ENCODE measurements at places on chromosomes 5 and 9. TPM values are rescaled to one million over a fixed set of nuclear protein-coding genes. Genes with fewer than 3 reads are reported as not detected.

GRCh38 chr5:59786334-59786805 is 107.2 kb downstream of the PDE4D start:
- DNase-seq = no peak
- peaks cover 7% of the 10 kb centered on the region for H3K4me1 ChIP-seq
- H3K27me3 ChIP-seq = no peaks in the 10 kb centered on the region
- no peaks in the 10 kb centered on the region for H3K36me3 ChIP-seq

DNA sequence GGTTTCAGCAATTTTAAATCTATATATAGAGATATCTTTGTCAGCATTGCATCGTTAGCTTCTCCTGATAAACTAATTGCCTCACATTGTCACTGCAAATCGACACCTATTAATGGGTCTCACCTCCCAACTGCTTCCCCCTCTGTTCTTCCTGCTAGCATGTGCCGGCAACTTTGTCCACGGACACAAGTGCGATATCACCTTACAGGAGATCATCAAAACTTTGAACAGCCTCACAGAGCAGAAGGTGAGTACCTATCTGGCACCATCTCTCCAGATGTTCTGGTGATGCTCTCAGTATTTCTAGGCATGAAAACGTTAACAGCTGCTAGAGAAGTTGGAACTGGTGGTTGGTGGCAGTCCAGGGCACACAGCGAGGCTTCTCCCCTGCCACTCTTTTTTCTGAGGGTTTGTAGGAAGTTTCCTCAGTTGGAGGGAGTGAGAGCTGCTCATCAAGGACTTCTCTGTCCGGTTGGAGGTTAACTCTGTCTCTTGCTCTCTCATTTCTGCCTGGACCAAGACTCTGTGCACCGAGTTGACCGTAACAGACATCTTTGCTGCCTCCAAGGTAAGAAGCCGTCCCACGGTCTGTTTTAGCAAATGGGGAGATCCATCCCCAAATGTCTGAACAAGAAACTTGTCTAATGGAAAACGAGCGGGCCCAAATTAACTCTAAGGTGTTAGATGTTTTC is at the start of gene IL4:
Gene IL4 (plus strand): TSS at position 51 of the 692 bp plus-strand sequence. CDS start 62 bp downstream, at position 113.
- H3K4me1 ChIP-seq = no peaks in the 10 kb centered on the region
- no peak within 1 kb of the TSS for H3K27ac ChIP-seq
- no peak for DNase-seq
- H3K4me3 ChIP-seq = no peak within 1 kb of the TSS
- H3K36me3 ChIP-seq = no peaks in the 10 kb centered on the region
- no peaks in the 10 kb centered on the region for H3K27me3 ChIP-seq

DNA sequence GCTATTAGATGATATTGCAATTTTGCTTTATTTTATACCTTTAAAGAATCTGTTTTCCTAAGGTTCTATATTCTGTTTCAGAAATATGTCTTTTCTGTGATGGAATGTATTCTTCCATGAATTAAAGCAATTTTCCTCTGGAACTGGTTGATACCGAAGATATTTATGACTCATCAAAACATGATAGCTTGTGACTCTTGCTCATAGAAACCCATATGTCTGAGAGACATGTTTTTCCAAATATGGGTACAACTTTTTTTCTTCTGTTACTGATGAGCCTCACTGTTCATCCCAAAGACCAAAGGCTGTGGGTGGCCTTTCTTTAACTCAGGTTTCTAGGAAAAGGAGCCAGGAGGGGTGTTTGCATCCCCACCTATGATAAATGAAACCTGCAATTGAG is 126.1 kb upstream of the PAPPA start:
- peaks cover 3% of the 10 kb centered on the region for H3K4me1 ChIP-seq
- H3K4me3 ChIP-seq = no peak overlapping the region
- no peaks in the 10 kb centered on the region for H3K27me3 ChIP-seq
- H3K27ac ChIP-seq = no peak overlapping the region

GRCh38 chr5:61180886-61181285 is 18.6 kb upstream of the SMIM15 start:
- H3K4me1 ChIP-seq = no peaks in the 10 kb centered on the region
- H3K27me3 ChIP-seq = no peaks in the 10 kb centered on the region
- H3K27ac ChIP-seq = no peak overlapping the region
- DNase-seq = no peak
- no peaks in the 10 kb centered on the region for H3K36me3 ChIP-seq
- H3K4me3 ChIP-seq = no peak overlapping the region

- no peaks in the 10 kb centered on the region for H3K36me3 ChIP-seq
- H3K4me3 ChIP-seq = no peak overlapping the region
- no peak for DNase-seq
- H3K27me3 ChIP-seq = no peaks in the 10 kb centered on the region
- no peak overlapping the region for H3K27ac ChIP-seq
- H3K4me1 ChIP-seq = no peaks in the 10 kb centered on the region
These were observed 1808.8 kb upstream of the ACO1 start for GRCh38 chr9:30575691-30576090.

DNA sequence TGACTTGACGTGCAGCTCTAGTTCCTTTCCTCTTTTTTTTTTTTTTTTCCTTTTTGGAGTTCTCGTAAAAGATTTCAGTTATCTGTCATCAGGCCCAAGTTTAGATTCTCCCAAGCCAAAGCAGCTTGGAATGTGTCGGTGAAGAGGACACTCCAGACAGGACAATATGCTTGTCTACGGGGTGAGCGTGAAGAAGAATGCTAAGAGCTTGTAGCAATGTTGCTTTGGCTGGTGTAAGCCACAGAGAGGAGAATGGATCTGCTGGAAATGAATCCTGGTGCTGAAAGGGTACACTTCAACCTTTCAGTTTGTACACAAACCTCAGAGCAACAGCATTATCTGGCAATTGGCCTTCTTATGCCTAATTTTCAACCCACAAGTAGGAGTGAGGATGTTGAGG is 92.4 kb downstream of the ISL1 start:
- no peak overlapping the region for H3K4me3 ChIP-seq
- DNase-seq = no peak
- no peaks in the 10 kb centered on the region for H3K4me1 ChIP-seq
- no peaks in the 10 kb centered on the region for H3K27me3 ChIP-seq
- H3K36me3 ChIP-seq = no peaks in the 10 kb centered on the region

- peak; percentile 11 for DNase-seq
- no peak overlapping the region for H3K4me3 ChIP-seq
- peak overlapping the region; percentile 5 for H3K27ac ChIP-seq
- H3K36me3 ChIP-seq = peaks cover 24% of the 10 kb centered on the region
- no peaks in the 10 kb centered on the region for H3K4me1 ChIP-seq
These were observed 82.0 kb downstream of the ADGRV1 start for GRCh38 chr5:90640484-90641059.

DNA sequence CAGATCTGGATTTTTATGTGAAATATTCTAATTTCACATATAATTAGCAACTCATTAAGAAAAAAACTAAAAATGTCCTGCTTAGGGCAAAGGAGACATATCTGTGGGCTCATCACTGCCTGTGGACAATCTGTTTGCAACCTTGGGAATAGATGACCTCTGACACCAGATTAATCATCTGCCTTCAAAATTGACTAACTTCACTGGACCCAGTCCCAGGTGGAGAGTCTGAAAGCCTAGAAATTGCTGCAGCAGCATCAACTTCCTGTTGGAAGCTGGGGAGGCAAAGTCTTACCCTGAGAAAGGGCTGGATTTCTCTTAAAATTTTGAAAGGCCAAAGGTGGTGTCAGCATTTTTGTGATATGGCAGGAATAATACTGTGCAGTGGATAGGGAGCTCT is 76.3 kb upstream of the TNC start:
- no peaks in the 10 kb centered on the region for H3K27me3 ChIP-seq
- DNase-seq = no peak
- peaks cover 29% of the 10 kb centered on the region for H3K4me1 ChIP-seq
- H3K36me3 ChIP-seq = peaks cover 7% of the 10 kb centered on the region
- H3K27ac ChIP-seq = no peak overlapping the region
- H3K4me3 ChIP-seq = no peak overlapping the region

- H3K36me3 ChIP-seq = no peaks in the 10 kb centered on the region
- H3K27ac ChIP-seq = no peak overlapping the region
- peaks cover 7% of the 10 kb centered on the region for H3K4me1 ChIP-seq
- no peaks in the 10 kb centered on the region for H3K27me3 ChIP-seq
These were observed 49.2 kb upstream of the NEK6 start for GRCh38 chr9:124208571-124208970.

DNA sequence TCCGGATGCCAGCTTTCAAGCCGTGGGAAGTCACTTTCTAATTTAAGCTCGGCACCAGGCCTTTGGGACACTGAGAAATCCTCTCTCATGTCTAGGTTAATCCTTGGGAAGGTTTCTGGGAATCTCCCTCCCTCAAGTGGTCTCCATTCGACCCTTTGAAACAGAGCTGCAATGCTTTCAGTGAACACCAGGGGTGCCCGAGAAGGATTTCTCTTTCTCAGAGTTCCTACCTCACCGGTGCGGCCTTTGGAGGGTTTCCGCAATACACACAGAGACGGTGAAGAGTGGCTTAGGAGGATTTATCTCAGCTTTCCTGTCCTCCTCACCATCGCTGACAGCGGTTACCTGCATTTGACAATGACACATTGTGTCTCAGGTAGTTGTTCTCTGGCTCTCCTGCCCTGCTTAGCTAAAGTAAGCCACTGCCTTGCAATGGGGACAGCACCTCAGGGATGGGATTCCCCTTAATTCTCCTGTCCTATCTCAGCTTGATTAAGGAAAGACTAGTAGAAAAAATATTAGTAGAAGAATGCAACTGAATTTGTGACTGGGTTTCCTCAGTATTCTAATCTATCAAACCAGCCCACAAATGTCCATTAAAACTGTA is 180.6 kb downstream of the GABRG2 start:
- H3K4me3 ChIP-seq = no peak overlapping the region
- no peak overlapping the region for H3K27ac ChIP-seq
- no peaks in the 10 kb centered on the region for H3K4me1 ChIP-seq
- peak; percentile 48 for DNase-seq
- H3K36me3 ChIP-seq = no peaks in the 10 kb centered on the region
- no peaks in the 10 kb centered on the region for H3K27me3 ChIP-seq

GRCh38 chr5:172561151-172561550 is 79.9 kb upstream of the NEURL1B start:
- H3K4me1 ChIP-seq = peaks cover 27% of the 10 kb centered on the region
- H3K36me3 ChIP-seq = no peaks in the 10 kb centered on the region
- H3K27me3 ChIP-seq = no peaks in the 10 kb centered on the region

- peak; percentile 40 for DNase-seq
- H3K36me3 ChIP-seq = no peaks in the 10 kb centered on the region
- no peaks in the 10 kb centered on the region for H3K4me1 ChIP-seq
- H3K27me3 ChIP-seq = no peaks in the 10 kb centered on the region
- no peak overlapping the region for H3K4me3 ChIP-seq
These were observed 79.1 kb downstream of the UGCG start for GRCh38 chr9:111975709-111976108.

GRCh38 chr5:103057208-103058130 is 62.5 kb downstream of the GIN1 start:
- no peaks in the 10 kb centered on the region for H3K36me3 ChIP-seq
- no peak for DNase-seq
- no peak overlapping the region for H3K27ac ChIP-seq
- H3K27me3 ChIP-seq = no peaks in the 10 kb centered on the region
- H3K4me1 ChIP-seq = no peaks in the 10 kb centered on the region

GRCh38 chr5:5721881-5722280 is 299.4 kb downstream of the ICE1 start:
- no peaks in the 10 kb centered on the region for H3K4me1 ChIP-seq
- no peak for DNase-seq
- H3K36me3 ChIP-seq = no peaks in the 10 kb centered on the region
- no peak overlapping the region for H3K27ac ChIP-seq
- H3K4me3 ChIP-seq = no peak overlapping the region

DNA sequence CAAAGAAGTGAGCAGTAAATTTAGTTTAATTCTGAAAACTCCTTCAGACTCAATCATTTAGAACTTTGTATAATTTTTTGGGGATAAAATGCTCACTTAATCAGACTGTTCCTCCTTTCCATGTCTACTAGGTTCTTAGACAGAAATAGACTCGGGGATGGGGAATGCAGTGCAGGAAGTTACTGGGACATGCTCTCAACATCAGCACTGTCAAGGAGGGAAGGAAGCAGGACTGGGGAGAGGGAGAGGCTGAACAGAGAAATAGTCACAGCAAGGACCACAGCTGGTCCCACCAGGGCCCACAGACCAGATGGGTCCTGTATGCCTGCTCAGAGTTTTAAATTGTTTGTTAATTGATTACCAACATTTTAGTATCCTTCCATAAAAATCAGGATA is 310.1 kb upstream of the MSX2 start:
- H3K4me1 ChIP-seq = peaks cover 4% of the 10 kb centered on the region
- DNase-seq = no peak
- no peaks in the 10 kb centered on the region for H3K36me3 ChIP-seq

- H3K4me1 ChIP-seq = peaks cover 4% of the 10 kb centered on the region
- no peaks in the 10 kb centered on the region for H3K36me3 ChIP-seq
- no peak overlapping the region for H3K4me3 ChIP-seq
- H3K27me3 ChIP-seq = no peaks in the 10 kb centered on the region
- H3K27ac ChIP-seq = no peak overlapping the region
- no peak for DNase-seq
These were observed 16.9 kb upstream of the PLCXD3 start for GRCh38 chr5:41527201-41527779.

DNA sequence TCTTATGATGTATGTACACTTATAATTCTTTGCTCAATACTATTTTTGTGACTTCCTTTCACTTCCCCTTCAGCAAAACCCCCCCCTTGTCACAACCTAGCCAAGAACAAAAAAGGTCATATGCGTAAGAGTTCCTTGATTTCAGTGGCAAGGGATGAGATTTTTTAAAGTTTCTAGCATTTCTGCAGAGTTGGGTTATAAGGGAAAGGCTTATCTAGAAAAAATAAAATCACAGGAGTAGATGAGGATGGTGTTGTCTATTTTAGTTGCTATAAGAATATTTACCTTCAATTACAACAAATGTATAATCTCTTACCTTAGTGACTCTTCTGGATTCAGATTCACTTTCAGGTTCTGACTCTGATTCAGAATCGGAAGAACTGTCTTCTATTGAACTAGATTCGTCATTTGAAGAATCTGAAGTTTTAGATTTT is 184.6 kb downstream of the AP3B1 start:
- H3K4me3 ChIP-seq = no peak overlapping the region
- no peaks in the 10 kb centered on the region for H3K27me3 ChIP-seq
- peaks cover 36% of the 10 kb centered on the region for H3K4me1 ChIP-seq

GRCh38 chr9:78103971-78104433 is 72.4 kb upstream of the GNAQ start:
- H3K36me3 ChIP-seq = no peaks in the 10 kb centered on the region
- no peak overlapping the region for H3K4me3 ChIP-seq
- H3K4me1 ChIP-seq = peaks cover 7% of the 10 kb centered on the region
- no peak overlapping the region for H3K27ac ChIP-seq
- DNase-seq = no peak
- H3K27me3 ChIP-seq = no peaks in the 10 kb centered on the region

- H3K27me3 ChIP-seq = no peaks in the 10 kb centered on the region
- no peak overlapping the region for H3K4me3 ChIP-seq
- no peaks in the 10 kb centered on the region for H3K36me3 ChIP-seq
- no peak overlapping the region for H3K27ac ChIP-seq
- DNase-seq = no peak
- no peaks in the 10 kb centered on the region for H3K4me1 ChIP-seq
These were observed 98.2 kb upstream of the PRR16 start for GRCh38 chr5:120365656-120366446.

The OR1J2 gene
- total RNA-seq = not detected

The INSYN2B gene
- 0.06 TPM for total RNA-seq

The PRLR gene
- total RNA-seq = 0.51 TPM

The MELK gene
- 112 TPM for total RNA-seq

The RXFP3 gene
- not detected for total RNA-seq

The SH3GL2 gene
- 1.2 TPM for total RNA-seq

The PLPP7 gene
- total RNA-seq = 11.5 TPM

The SPATA31D4 gene
- not detected for total RNA-seq

Measured in neural progenitor cell (in vitro differentiated cells).